Lung microvascular endothelial cell (primary cell): ENCODE measurements at places on chromosomes 3 and 15. TPM values are rescaled to one million over a fixed set of nuclear protein-coding genes. Genes with fewer than 3 reads are reported as not detected.

- no peak for DNase-seq
These were observed 95.7 kb downstream of the OXSM start for GRCh38 chr3:25885544-25885943.

GP9 gene
- total RNA-seq: not detected in 2 replicates

DNA sequence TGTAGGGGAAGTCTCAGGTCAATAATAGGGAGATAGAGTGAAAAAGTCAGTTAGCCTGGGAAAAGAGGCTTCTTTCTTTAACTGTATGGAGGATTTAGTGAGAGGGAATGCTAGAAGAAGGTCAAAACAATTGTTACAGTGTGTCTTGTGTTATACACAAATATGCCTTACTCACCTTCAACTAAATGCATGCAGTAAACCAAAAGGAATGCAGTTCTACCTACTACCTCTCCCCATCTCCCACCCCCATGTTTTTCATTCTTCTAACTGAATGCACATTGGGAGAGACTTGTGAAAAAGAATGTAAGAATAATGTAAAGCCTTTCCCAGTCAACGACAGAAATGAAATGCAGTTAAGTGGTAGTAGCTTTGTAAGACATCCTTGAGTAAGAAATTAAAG, 33.8 kb downstream of the CCDC66 start:
- DNase-seq: no peak

DNA sequence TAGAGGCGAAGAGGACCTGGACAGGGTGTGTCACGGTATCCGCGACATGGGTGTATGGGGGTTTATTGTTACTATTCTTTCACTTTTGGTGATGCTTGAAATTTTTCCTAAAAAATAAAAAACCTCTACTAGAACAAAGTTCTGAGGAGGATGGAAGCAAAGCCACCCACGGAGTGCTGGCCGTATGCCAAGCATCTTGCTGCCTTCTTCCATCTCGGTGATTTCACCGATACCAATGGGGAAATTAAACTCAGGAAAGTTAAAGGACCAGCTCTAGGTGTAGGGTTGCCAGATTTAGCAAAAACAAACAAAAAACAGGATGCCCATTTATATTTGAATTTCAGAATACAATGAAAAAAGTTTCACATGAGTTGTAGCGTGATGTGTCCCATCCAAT, 33.9 kb downstream of the SMAD6 start:
- DNase-seq: no peak

GRCh38 chr3:194812176-194812575, 126.5 kb downstream of the FAM43A start:
- no peak for DNase-seq

DNA sequence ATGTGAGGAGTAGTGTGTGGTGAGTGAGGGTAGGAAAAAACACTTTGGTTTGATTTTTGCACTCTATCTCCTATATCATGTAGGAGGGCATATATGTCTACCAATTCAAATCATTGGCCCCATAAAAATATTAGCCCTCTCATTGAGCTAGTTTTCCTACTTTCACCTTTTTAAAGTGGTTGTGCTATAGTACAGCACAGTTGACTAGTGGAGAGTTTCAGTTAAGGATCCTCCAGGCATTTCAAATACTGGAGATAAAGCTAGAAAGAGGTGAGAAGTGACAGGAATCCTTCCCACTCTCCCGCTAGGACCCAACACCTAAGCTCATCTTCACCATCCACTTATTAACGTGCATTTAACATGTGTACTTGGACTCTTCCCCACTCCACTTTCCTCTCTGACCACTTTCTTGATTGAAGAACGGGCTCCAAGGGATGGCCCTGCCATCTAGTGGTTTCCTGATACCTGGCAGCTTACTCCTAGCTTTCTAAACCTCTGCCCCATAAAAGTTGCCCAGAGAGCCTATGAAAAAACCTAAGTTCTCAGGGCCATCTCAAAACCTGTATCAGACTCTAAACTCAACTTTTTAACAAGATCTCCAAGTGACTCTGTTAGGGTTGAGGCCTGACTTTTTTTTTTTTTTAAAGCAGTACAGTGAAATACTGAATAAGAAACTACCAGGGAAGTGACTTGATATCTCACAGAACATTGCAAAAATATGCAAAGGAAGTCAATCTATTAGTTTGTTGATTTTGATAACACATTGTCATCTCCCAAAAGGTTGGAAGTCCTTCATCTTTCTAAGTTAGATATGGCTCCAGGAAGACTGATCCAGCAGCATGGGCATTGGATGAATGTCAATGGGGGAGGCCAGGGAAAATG, 17.9 kb downstream of the IL12A start:
- peak; percentile 82 for DNase-seq

DNA sequence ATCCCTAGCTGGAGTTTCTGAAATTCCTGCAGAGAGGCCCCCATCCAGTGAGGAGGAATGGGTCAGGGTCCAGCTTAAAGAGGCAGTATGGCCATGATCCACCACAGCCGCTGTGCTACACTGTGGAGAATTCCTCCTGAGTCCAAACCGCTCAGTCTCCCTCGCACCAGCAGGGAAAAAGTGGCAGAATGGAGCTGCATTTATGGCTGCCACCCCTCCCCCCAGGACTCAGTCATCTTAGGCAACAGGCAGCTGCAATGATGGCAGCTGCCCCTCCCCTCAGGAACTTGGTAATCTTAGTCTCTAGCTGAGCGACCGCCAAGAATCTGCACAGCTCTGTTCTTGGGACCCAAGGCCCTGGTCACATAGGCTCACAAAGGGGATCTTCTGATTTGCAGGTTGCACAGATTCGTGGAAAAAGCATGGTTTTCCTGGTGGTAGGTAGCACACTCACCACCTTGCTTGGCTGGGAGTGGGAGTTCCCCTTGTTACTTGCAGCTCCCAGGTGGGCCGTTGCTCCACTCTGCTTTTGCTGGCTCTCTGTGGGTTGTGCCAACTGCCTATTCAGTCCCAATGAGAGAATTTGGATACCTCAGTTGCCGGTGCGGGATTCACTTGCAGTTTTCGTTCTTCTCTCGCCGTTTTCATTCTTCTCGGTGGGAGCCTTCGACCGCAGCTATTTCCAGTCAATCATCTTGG, 204.1 kb downstream of the STXBP5L start:
- no peak for DNase-seq

IGDCC3 gene
- total RNA-seq: under 0.01 TPM in 1 of 2 replicates, not detected in the other

DNA sequence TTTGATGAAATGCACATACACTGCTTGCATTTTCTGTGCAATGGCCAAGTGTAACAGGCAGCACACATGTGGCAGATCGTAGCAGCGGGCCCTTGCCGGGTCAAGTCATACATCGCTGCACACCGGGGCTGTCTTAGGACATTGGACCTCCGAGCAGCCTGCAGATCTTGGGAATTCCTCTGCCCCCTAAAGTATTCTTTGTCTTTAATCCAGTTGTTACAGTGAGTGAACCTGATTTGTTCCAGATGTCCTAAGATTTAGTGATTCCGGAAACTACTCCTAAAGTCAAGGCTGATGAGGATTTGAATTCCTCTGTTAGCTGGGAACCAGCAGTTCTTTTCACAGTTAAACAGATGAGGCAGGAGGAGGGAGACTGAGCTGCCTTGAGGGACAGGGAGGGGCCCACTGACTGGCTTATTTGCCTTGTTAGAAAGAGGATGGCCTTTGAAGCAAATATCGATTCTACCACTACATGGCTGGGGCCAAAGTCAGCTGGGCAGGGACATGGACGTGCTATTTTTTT, 190.7 kb upstream of the CTDSPL start:
- no peak for DNase-seq

GRCh38 chr3:20073068-20073467, 32.8 kb downstream of the KAT2B start:
- no peak for DNase-seq

DNA sequence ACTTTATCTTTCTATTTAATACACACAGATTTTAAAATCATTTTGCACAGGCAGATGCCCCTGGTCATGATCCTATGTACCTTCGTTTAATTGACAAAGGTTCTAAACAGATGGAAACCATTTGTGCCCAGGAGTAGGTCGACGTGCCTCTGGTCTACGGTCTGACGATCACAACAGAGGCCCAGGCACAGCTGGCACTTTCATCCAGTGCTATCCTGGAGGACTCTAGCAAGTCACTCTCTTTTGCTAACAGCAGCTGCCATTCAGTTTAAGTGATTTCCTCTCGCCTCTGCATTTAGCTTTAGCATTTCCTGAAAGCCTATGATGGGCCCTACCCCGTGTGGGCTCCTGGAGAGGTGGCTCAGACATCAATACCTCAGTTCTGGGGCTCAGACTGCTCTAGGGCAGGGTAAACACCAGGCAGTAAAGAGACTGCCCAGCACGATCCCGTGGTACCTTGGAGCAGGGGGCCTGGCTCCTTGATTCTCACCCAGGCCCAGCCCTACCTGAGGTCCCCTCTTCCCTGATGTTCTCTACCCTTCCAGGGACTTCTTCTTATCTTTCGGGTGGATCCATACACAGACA, 83.2 kb upstream of the SNRPA1 start:
- no peak for DNase-seq

DNA sequence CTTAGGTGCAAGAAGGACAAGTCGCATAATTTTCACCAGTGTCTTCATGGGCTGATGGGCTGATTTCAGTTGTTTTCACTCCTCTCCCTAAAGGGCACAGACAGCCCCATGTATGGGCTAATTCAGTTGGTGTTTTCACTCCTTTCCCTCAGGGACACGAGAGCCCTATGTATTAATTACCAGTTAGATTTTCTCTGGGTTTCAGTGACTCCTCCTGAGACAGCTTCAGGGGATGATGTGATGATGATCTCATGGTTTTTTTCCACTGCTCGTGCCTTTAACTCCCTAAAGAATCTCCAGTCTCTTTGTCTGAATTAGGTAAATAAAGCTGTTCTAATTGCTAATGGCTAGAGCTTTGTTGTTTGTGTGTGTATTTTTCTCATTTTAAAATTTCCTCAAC, 9.9 kb downstream of the RAMAC start:
- DNase-seq: no peak

EOGT gene
- 23.4 and 40.5 TPM in 2 replicates for total RNA-seq
